Stimulated activated naive CD8-positive, alpha-beta T cell treated with anti-CD3 and anti-CD28 coated beads, Interleukin-15, Interleukin-2, amounts not matched to agents 100 U/mL and 50 U/mL, for 24 hours (primary cell): ENCODE measurements at places on chromosomes 11 and 22.

- DNase-seq, result no peak
Observed at GRCh38 chr11:122791836-122792235, 46.5 kb upstream of the CRTAM start.

DNA sequence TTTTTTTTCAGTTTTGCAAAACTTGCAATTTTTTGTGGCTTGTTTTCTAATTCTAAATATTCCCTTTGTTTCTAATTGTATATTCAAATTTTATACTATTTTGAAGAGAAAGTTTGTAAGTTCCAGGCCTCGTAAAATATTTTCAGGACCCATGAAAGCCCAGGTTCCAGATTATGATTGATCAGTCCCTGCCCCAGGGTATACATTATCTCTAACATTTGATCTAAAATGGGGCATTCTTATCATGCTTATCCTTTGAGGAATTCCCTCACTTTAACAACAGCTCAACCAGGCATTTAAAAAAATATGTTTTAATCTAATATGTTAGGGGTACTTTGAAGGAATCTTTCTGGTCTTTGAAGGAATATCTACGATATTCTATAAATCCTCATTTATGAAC, 26.4 kb downstream of the CYB5R2 start:
- no peak for DNase-seq

DNA sequence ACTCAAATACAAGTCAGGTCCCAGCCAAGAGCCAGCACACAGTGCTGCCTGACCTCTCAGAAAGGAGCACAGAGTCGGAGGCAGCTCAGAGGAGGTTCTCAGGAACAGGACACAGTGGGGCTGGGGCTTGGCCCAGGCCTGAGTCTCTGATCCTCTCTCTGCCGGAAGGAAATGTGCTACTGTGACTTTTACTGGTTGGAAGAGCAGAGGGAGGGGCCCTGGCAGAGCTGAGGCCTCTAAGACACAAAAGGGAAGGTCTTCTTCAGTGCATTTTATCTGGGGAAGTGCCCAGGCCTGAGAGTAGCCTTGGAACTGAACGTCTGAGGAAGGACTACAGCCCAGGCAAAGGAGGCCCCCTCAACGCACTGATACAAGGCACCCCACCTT, 16.2 kb upstream of the CASTOR1 start:
- peak; percentile 55 for DNase-seq

DNA sequence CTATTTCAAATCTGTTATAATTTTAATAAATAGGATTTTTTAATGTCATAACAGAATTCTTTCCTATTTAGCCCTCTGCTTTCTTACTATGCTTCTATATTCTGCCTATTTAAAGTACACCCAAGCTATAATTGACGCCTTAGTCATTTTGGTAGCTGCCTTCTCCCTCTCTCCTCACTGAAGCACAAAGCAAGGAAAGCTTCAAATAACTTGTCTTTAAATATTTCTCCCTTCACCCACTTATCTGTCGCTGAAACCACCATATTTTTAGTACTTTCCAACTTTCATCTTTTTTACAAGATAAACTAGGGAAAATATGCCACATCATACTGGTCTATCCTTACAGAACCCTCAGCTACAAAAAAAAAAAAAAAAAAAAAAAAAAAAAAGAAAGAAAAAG, 127.9 kb downstream of the ENTHD1 start:
- DNase-seq, result no peak

- no peak for DNase-seq
Observed at GRCh38 chr11:118640332-118641154, 33.1 kb downstream of the PHLDB1 start.

DNA sequence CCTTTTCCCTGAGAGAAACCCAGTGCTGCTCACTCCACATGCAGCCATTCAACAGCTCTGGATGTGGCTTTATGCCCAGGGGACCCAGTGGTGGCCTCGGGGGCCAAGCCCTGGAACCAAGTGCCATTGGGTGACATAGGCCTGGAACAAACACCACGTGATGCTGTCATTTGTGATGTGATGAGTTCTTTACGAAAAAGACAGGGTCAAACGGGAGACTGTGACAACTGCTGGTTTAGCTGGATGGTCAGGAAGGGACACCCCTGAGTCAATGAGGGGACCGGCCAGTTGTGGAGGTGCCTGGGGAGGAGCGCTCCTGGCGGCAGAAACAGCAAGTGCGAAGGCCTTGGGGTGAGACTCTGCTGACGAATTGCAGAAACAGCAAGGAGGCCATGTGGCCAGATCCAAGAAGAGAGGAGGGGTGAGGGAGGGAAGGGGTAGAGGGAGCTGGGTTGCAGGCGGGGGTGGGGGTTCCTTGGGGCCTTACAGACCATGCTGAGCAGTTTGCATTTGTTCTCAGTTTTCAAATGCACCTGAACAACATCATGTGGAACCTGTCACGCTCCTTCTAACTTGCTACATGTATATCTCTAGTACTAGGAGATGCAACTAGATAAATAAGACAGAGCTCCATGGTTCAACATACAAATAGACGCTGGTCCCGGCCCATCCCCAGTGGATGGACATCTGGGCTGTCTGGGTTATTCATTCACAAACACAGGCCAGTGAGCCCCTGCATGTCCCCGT, 56.1 kb downstream of the IGLL5 start:
- peak; percentile 2 for DNase-seq

DNA sequence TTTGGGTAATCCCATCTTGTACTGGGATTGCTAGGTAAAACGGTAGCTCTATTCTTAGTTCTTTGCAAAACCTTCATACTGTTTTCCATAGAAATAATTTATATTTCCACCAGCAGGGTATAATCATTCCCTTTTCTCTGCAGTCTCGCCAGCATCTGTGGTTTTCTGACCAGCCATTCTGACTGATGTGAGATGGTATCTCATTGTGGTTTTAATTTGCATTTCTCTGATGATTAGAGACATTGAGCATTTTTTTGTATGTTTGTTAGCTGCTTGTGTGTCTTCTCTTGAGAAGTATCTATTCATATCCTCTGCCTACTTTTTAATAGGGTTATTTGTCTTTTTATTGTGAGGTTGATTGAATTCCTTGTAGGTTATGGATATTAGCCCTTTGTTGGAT, 220.9 kb downstream of the PGR start:
- DNase-seq, result no peak

DNA sequence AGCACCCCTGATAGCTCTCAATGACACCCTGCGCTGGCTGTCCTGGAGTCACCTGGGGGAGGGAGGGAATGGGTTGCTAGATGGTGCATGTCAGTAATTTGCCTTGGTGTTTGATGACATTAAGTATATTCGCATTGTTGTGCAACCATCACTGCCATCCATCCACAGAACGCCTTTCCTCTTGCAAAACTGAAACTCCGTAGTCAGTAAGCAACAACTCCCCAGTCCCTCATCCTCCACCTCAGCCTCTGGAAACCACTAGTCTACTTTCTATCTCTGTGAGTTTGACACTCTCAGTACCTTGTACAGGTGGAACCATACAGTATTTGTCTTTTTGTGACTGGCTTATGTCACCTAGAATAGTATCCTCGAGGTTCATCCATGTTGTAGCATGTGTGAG, 62.6 kb downstream of the PKNOX2 start:
- no peak for DNase-seq

DNA sequence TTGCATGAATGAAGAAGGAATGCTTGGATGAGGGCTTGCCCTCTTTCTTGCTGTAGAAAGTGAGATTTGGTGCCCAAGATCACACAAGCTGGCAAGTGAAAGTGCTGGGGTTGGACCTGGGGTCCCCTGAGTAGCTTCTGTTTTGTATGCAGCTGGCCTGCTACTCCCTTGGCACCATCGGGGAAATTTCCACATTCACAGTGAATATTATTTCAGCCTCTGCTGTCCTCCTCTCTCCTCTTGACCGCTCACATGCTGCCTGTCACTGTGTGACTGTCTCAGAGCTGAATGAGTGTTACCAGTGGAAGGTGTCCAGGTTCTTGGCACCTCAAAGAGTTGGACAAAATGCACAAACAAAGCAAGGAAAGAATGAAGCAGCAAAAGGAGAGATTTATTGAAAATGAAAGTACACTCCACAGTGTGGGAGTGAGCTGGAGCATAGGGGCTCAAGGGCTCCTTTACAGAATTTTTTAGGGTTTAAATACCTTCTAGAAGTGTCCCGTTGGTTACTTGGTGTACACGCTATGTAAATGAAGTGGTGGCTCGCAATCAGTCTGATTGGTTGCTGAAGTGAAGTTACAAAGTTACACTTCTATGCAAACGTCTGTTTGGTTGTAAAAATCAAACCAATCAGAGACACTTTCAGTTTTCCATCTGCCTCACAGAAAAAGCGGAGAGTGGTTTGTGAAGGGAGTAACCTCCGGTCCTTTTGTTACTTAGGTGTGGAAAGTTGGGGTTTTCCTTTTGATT, 87.4 kb downstream of the DEPDC5 start:
- DNase-seq, result no peak

- DNase-seq, result peak; percentile 90
Observed at GRCh38 chr11:67504950-67505581, at the start of gene PITPNM1. TSS of gene PITPNM1 (minus strand) at chr11:67505363. CDS start at chr11:67504180, 1,183 bp downstream.

GRCh38 chr22:20571531-20572007, 64.2 kb downstream of the MED15 start:
- peak; percentile 80 for DNase-seq

DNA sequence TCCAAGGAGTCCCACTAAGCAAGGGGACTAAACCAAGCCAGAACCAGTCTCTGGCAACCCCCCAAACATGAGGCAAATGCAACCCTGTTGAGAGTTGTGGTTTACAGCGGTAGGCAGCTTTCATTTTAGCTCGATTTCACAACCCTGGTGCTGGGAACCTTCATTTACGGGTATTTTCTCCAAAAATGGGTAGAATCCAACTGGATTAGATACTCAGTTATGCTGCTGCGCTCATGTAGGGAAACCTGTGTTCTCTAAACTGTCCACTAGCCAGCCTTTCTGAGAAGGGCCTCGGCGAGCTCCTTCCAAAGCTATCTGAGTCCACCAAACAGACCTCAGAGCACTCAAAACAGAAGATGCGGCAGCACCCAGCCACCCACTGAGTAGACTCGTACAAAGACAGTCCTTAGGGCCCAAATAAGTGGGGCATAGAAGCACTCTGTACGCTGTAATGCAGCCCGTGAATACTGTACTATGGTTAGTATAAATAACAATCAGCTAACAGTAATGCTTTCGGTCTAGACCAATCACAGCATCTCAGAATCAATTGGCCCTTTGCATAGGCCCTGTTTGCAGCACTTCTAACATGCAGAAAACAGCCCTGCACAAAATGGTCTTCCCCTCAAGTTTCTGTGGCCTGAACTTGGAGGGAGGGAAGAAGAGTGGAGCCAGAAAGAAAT, 104.7 kb downstream of the ETS1 start:
- DNase-seq, result peak; percentile 55

- DNase-seq, result no peak
Observed at GRCh38 chr11:99881610-99882009, 805.5 kb upstream of the ARHGAP42 start.

GRCh38 chr22:42877597-42878340, 20.7 kb upstream of the ARFGAP3 start:
- no peak for DNase-seq

DNA sequence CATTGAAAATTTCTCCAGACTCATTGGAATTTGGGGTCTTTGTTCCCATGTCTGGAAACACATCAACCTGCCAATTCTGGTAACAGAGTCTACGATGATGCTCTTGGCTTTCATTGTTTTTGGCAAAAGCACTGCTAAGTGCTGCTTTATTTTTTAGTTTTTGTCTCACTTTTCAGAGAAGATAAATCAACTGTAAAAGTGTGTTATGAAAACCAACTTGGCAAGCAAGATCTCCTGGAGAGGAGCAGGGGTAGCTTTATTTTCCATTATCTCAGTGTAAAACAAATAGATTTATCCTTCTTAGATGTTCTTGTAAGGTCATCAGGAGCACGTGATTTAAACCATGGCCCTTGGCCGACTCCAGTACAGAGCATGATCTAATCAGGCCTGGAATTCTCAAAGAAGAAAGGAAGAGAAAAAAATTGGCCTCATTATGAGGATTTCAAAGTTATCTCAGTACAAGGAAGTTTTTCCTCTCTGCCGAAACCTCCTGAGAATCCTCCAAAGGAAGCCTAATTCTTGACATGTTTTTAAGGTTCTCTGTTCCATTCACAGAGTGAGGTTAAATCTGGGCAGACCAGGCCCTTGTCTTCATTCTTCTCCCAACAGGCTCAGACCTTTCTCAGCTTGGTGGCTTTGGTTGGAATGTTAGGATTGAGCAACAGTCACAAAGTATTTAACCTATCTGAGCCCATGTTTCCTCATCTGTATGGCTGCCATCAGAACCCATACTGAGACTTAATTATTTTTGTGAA, 16.4 kb upstream of the PAMR1 start:
- no peak for DNase-seq

GRCh38 chr11:11425806-11426205, 72.8 kb upstream of the CSNK2A3 start:
- DNase-seq, result no peak

- DNase-seq, result no peak
Observed at GRCh38 chr11:92626624-92627023, 342.8 kb upstream of the MTNR1B start.

GRCh38 chr22:48897645-48898370, 929.9 kb downstream of the BRD1 start:
- no peak for DNase-seq

DNA sequence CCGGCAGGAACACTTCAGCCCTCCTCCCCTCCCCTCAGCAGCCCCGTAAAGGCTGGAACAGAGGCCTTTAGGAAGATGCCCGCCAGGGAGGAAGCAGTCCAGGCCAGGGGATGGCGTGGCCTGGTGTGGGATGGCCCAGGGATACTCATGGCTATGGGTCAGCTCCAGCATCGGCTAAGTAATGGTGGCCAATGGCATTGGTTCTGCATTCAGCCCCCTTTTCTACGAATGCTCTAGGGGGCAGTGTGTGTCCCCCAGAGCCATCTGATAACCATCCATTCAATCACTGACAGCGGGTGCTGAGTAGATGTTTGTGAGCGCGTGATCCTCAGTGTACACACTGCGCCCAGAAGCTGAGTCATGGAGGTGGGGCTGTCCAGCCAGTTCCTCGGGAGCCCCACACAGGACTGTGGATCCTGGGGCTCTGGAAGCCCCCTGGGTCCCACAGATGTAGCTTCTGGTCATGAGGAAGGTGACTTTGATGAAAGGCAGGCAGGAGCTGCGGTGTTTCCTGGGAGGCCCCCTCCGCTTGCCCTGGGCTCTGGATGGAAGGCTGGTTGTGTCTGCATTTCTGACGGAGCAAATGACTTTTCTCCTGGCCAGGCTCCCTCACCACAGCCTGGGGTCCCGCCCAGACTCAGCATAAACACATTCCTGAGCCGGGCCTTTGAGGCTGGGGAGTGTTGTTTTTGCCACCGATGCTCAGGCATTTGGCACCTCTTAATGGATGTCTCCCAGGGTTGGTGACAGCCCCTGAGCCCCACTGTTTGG, 46.5 kb downstream of the FBLN1 start:
- no peak for DNase-seq

GRCh38 chr11:70175236-70175698, 27.8 kb upstream of the FADD start:
- no peak for DNase-seq

DNA sequence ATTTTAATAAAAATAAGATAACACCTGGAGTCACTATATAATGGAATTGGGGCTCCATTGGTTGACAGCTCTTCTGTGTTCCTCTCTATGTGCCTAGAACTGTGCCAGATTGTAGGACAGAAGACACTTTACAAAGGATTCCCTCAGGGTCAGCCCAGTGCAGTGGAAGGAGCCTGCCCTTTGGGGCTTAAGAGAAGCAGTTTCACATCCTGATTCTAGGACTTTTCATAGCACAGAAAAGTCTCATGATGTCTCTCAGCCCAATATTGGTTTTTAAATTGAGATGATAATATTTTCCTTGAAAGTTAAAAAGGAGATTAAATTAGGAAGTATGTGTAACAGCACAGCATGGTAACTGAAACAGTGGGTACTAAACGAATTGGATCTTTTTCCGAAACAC, 7.1 kb downstream of the PLAAT4 start:
- no peak for DNase-seq
